ENCODE measurements at places on chromosomes 2 and 18.

DNA sequence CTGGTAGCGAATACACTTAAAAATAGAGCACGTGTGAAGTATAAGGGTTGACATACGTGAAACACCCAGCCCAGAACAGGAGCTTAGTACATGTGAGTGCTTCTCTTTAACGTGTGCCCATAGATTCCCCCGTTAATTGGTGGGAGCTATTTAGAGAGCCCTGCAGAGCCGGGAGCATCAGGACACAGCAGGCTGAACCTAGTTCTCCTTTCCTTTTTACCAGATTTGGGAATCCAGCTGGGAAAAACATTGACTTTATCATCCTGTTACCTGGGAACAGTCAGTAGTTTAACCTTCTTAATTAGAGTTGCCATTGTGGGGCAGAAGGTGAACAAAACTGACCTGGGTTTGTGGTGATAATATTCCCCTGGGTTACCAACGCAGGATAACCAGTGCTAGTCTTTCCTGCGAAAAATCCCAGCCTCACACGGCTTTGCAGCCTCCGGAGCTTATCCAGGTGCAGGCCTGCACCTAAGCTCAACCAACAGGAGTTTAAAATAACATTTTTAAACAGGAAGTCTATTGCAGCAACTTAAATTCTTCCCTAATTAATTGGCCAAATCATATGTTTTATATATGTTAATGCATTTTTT is 78.1 kb upstream of the SPTBN1 start:
- ATAC-seq = no peak

DNA sequence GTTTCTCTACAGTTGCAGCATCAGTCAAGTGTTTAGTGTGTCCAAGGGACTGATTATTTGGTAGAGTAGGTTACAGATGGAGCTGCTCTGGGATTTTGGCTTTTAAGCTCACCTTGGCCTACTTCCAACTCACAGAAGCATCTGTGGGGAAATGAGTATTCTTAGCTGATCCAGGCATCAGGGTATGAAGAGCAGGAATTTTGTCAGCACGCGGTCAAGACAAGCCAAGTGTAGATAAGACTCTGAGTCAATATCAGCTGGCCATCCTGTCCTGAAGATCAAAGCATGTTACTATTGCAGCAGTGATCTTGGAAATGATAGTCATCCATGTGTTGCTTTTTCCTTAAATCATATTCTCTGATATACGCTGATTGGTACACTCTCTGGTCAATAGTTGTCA is 24.4 kb downstream of the SERPINB4 start:
- ATAC-seq = no peak

- ATAC-seq = no peak
Measured at GRCh38 chr2:6645672-6646071, 220.0 kb downstream of the CMPK2 start.

DNA sequence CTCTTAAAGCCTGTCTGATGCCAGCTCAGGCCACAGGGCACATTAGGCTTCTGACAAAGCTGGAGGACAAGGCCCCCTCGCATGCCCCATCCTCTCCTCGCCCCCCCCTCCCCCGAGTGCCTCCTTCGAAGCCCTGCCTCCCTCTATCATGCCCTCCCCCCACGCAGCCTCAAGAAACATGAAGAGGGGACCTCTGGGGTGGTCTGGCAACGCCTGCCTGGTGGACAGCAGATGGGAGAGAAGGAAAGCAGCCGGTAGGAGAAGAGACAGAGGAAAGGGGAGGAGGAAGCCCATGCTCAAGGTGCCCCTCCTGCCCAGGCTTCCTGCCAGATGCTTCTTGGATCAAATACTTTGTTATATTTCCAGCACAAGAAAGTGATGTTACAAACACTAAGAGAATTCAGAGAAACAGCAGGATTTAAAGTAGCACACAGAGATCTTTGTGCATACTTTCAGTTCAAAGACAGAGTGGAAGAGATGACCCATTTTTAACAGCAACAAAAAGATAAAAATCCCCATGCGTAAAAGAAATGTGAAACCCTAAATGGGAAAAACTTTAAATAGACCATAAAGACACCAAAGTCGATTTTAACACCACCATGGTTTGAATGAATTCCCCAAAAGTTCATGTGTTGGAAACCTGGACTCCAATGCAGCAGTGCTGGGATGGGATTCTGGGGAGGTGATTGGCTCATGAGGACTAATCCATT is 19.0 kb downstream of the BOK start:
- no peak for ATAC-seq

DNA sequence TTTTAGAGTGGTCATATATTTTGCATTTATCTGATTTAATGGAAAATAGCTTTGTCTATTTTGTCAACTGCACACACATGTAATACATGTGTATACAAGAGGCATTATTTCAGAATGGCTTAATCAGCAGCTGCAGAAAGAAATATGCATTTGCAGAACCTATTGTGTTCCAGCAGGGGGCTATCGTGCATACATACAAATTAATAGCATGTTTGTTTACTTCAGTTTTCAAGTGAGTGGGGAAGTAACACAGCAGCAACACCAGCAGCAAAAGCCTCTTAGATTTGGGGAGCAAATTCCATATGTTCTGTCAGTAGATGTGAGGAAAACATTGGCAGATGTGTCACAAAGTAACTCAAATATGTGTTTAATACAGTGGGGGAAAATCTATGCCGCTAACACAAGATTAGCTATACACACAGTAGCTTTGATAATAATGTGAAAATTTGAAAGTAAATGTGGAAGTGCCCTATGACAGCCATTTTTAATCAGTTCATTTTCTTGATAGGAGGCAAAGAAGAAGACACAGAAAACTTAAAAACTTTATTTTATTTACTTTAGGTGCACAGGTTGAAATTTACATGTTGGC is 218.1 kb downstream of the WDR7 start:
- ATAC-seq = no peak

GRCh38 chr18:48053881-48054816 is 123.7 kb upstream of the SMAD2 start:
- no peak for ATAC-seq

- ATAC-seq = peak; percentile 5
Measured at GRCh38 chr2:85438201-85439024, 19.9 kb downstream of the SH2D6 start.

- ATAC-seq = peak; percentile 13
Measured at GRCh38 chr2:177165721-177166711, 46.6 kb upstream of the HNRNPA3 start.

GRCh38 chr2:70797506-70797905 is 7.1 kb upstream of the FIGLA start:
- ATAC-seq = no peak
